ENCODE measurements at places on chromosomes 11 and 22. TPM values are rescaled to one million over a fixed set of nuclear protein-coding genes. Genes with fewer than 3 reads are reported as not detected.

DNA sequence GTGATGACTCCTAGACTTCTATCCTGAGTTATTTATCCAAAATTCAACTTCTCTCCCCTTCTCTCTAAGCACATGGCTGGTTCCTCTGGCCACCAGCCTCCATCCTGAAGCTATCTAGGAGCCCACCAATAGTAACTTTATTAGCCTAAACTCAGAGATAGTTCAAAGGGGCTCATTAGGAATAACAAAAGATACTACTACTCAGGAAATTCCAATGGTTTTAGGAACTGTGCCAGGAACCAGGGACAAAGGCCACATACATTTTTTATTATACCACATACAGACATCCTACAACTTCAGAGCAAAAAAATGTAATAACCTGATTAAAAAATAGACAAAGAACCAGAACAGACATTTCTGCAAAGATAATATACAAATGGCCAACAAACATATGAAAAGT is 27.9 kb downstream of the SLC25A17 start:
- DNase-seq, result no peak

GRCh38 chr11:112159098-112160065 is 4.5 kb downstream of the IL18 start:
- DNase-seq, result no peak

GRCh38 chr11:71182791-71183677 is 69.3 kb downstream of the SHANK2 start:
- DNase-seq, result no peak

DNA sequence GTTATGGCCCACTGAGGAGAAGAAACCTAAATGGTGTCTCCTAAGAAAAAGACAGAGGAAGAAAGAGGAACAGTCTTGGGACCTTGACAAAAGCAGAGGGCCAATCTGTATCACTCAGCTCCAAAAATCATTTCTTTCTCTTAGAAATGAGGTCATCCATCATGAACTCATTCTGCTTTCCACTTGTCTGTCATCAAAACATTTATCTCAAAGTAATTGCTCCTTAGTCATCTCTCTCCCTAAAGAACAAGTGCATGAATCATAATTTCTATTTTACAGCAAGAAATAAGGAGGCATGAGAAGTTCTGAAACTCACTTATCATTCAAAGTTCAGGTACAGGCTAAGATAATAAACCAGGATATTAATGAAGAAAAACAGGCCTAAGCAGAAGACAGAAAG is 375.6 kb downstream of the KCNA4 start:
- DNase-seq, result no peak

DNA sequence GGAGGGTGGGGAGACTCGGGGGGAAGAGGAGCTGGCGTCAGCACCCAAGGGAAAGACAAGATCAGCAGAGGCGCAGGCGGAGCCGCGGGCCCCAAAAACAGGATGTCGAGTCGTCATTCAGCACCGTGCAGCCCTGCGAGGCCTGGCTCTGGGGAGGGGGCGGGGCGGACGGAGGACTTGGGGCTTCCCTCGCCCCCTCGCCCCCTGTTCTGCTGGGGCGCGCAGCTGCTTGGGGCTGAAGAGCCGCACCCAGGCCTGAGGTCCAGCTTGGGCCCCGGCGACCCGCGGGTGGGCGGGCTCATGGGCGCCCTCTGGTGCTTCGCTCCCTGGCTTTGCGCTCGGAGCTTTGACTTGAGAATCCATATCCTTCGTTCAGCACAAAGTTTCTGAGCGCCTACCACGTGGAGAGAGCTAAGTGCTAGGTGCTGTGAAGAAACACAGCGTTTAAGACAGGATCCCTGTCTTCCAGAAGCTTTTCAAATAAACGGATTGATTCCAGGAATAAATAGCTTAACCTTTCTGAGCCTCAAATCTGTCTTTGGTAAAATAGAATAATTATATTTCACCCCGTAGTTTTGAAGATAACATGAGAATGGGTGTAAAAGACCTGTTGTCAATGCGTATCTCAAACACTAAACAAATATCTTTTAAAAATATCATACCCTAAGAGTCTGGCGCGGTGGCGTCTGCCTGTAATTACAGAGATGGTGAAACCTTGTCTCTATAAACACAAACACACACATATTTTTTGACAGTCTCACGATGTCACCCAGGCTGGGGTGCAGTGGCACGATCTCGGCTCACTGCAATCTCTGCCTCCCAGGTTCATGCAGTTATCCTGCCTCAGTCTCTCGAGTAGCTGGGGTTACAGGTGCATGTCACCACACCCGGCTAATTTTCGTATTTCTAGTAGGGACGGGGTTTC is 929 bp upstream of the RHOG start:
- peak; percentile 86 for DNase-seq

- DNase-seq, result no peak
Observed at GRCh38 chr22:19848298-19849224, 6.1 kb downstream of the GNB1L start.

DNA sequence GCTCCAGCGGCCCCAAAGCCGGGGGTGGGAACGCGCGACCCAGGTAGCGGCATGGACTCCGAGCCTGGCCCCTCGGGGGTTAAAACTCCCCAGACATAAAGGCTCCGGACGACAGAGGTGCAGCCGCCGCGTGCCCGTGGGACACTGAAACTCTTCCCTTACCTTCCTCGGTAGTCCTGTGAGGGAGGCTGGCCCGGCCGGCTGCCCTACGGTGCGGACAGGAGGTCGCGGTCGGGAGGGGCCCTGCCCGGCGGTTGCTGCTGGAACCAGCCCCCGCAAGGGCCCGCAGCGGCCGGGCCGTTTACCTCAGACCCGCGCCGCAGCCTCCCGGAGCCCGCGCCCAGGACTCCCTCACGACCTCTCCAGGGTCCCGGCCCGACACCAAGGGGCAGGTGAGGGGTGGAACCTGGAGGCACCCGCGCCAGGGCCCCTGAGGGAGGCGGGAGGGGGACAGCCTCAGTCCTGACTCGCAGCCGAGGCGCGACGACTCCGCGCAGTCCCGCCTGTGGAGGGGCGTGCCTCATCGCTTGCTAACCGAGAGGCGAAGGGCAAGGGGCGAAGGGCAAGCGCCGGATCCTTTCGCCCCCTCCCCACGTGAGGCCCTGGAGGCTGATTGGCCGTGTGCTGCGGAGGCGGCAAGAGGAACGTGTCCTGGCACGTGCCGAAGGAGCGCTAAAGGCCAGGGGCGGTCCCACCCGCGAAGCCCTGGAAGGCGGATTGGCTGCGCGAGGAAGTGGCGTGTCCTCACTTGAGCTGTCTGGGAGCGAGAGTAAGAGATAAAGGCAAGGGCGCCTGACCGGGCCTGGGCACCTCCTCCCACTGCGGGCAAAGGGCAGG is at the start of gene UPB1:
Gene UPB1, plus strand, starts transcription at position 805 of the 837 bp plus-strand sequence. CDS start 72 bp downstream, outside the sequence.
- DNase-seq, result peak; percentile 42

DNA sequence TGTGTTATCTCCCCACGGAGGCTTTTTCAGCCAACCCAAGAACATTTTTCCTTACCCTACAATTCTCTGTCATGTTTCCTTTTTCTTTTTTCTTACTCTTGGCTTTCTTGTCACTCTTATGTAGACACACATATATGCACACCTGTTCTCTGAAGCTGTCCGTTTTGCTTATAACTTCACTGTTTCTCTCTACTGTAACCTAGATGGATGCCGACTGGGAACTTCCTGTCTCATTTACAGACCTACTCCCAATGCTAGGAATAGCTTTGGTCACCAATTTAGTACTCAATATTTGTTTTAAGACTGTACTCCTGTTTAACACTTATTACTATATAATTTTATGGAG is 9.9 kb upstream of the CASP12 start:
- no peak for DNase-seq

Gene CECR2
- 67.8 TPM for total RNA-seq

Gene RBFOX2
- total RNA-seq, result 163 TPM

Data from neural progenitor cell (in vitro differentiated cells).